Stimulated activated CD8-positive, alpha-beta memory T cell treated with anti-CD3 and anti-CD28 coated beads, Interleukin-4, amount 100 ng/mL, for 1 hour (primary cell): ENCODE measurements at places on chromosomes 2 and 18.

GRCh38 chr2:118525346-118525745, 322.1 kb downstream of the EN1 start:
- DNase-seq = no peak

DNA sequence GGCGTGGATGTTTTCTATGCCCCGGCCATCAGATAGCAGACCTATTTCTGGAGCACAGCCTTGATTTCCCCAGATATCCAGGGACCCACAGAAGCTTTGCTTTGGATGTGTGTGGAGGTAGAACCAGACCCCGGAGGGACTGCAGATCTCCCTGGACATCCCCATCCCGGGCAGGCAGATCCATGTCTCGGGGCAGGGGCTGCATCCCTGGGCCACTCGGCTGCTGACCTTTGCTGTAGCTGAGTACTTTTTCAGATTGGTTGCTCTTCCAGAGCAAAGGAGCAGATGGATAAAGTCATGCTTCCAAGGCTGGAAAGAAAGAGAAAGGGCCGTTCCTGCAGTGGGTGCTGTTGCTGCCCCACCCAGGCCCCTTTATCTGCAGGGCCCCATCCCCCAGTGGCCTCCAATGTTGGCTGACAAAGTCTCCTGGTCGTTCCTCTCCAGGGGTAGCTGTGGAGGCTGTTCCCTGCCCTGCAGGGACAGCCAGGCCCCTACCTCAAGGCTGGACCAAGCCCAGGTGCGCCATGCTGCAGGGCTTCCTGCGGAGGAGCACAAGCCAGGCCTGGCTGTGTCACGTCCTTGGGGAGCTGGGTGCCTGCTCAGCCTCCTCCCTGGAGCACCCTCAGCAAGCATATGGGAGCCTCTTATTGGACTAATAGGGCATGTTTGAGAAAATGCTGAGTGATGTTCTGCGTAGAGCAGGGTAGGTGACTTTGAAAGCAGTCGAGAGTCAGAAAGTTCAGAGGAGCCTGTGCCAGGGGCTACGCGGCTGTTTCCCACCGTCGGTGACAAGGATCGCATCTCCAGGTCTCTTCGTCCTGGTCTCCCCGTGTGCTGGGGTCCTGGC, 68.4 kb downstream of the TPO start:
- DNase-seq = no peak

DNA sequence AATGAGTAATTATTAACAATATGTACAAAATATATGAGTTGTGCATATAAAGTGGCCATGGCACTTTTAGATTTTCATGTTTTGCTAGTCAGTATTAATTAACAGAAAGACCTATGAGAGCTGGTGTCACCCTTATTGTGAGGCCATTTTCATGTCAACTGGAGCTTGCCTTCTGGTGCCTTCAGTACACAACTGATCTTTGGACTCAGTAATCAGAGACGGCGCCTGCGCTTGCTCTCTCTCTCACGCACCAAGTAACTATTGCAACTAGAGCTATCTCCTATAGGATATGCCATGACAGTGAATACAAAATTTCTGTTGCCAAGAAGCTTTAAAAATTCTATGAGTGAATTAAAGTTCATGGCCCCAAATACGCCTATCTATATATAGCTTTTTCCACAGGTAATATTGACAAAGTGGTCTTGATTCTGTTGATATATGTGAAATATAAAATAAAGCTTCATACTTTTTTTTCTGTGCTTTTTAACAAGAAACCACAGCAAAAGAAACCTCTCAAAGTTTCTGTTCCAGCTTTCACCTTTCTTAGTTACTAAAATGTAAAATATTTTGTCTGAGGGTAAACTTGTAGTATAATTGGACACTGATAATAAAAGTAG, 2.9 kb downstream of the SERTAD2 start:
- no peak for DNase-seq

DNA sequence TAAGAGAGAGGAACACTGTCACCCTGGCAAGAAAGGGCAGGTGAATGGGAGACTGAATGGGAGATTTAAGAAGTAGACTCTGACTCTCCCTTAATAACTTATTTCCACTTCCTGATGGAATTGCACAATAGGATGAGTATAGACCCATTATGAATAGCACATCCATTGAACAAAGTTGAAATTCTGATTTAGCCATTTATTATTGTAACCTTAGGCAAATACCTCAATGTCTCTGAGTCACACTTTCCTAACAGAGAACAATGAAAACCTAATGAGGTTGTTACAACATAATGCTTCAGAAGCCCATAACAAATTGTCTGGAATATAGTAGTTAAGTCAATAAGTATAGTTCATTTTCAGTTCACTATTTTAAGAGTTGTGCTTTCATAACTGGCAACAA, 78.9 kb downstream of the NRXN1 start:
- no peak for DNase-seq

DNA sequence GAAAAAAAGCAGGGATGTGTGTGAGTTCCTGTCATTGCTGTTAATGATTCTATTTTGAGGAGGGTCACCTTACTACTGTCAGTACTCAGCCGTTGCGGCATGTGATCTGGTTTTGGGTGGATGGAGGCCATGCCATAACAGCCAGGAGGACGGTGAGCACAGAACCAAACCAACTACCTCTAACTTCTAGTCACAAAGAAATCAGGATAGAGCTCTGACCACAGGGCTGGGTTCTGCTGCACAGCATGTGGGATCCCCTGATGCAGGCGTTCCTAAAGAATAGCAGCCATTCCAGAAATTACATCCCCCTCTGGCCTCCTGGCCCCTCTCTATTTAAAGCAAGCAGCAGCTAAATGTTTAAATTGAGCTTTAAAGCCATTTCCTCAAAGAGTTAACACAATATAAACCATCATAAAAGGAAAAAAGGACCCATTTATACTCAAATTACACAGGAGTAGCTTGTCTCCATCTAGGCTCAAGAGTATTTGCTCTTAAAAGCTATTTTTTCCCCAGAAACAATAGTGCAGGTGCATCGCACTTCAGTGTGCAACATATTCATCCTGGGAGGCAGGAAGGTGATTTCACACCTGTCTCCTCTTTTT, 786.4 kb downstream of the RNF144A start:
- no peak for DNase-seq

DNA sequence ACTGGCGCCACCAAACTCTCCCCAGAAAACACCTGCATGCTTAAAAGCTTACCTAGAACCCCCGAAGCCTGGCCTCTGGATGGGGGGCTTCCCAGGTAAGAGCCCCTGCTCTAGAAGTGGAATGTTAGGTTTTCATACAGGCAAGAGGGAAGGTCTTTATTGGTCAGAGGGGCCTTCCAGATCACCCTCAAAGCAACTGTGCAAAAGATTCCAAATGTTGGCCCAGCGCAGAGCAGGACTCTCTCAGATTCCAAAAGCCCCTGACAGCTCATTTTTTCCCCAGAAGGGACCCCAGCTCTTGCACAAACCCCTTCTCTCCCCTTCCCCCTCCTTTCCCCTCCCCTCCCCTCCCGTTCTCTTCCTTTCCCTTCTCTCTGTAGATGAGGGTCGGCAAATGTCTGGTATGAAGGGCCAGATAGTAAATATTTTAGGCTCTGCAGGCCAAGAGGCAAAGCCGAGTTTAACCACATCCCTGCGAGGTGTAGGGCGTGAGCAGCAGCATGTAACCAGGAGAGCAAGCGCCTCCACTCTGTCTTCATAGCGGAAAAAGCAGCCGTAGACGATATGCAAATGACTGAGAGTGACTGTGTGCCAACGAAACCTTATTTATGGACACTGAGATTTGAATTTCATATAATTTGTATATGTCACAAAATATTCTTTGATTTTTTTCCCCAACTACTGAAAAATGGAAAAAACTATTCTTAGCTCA, 116.9 kb downstream of the SMAD7 start:
- DNase-seq = no peak

DNA sequence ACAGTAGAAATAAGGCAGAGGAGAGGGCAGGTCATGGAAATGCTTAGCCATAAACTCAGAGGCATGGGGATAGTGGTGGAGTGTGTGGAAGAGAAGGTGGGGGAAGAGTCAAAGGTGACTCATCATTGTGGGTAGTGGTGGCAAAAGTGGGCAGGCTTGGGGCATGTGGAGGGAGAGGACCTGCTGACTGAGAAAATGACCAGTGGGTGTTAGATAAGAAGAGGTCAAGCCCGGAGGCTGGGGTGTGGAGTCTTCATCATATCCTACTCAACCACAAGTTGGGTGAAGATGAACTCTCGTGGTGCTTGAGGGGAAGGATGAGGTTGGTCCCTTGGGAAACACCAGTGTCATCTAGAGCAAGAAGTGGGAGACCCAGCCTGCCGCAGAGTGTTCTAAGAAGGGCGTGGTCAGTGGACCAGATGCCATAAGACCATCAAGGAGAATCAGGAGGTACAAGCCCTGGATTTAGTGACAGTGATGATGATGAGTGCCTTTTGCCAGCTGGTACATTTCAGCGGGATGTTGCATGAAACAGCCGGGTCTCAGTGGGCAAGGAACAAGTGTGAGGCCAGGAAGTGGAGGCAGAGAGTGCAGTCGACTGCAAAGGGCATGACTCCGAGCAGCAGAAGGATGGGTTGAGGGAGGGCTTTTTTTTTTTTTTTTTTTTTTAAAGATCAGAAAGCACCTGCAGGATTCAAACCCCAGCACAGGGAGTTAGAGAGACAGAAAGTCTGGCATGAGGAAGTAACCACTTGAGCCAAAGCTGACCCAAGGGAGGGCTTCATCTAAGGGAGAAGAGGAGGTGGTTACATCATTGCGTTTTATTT, 122.6 kb upstream of the SPRED2 start:
- no peak for DNase-seq

DNA sequence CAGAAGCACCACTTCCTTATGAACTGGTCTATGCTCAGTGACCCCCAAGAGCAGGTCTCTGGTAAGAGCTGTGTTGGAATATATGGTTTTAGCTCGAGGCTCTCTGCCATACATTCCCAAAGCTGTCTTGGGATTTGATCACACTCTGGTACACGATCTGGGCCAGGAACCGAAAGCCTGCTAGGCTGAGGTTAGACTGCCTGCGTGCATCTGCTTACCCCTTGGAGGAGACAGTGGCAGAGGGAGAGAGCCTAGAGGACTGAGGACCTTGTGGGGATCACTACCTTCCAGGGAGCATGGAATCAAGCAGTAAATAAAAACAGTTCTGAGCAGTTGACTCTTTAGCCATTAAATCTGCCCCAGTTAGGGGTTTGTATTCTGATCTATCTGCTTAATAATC, 63.7 kb downstream of the ZNF532 start:
- no peak for DNase-seq

DNA sequence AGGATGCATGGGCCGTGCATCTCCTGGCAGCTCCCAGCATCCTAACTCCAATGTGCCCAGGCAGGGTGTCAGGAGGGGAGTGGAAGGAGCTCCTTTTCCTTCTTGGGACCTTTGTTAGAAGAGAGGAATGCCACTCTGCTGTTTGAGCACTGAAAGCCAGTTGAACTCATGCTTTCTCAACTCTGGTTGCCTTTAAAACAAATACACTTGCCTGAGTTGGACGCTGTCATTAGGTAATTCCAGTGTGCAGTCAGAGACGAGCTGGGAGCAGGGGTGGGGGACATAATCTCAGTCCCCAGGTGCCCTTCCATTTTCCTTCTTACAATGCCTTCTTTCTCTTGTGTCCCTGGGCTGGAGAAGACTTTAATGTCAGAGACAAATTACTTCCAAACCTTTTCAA, 44.4 kb upstream of the IL1R2 start:
- no peak for DNase-seq

- no peak for DNase-seq
Observed at GRCh38 chr2:208300847-208301618, 35.0 kb downstream of the PIKFYVE start.

GRCh38 chr2:64627860-64628841, 25.6 kb downstream of the SERTAD2 start:
- no peak for DNase-seq

DNA sequence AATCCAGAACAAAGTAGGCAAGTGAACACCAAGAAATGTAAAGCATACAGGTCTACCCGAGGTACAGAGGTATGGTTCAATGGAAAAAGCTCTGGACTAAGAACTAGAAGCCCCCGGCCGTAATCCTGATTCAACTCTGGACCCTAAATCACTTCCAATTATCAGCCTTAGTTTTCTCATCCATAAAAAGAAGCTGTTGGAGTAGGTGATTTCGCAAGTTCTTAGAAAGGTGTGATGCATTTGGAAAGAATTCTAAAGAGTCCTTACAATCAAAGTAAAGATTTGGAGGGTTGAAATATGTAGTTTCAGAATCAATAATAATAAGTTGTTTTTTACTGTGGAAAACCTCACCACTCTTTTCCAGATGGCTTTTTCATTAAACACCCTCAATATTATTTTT, 622.1 kb upstream of the ID2 start:
- no peak for DNase-seq

DNA sequence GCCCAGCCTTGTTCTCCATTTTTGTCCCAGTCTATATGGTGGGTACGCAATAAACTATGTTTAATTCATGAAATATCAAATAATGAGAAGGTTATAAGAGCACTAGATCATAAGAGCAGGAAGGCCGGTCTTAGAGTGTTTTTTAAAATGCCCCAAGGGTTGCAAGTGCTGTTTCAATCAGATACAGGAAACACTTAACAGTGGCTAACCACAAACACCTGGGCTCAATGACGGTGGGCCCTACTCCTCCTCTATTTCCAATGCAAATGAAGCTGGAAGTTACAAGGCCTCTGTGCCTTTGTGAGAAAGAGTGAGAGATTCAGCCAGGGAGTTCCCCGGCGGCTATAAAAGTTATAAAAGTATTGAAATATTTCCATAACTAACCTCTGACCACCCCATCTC, 18.9 kb upstream of the WDR33 start:
- DNase-seq = peak; percentile 29

DNA sequence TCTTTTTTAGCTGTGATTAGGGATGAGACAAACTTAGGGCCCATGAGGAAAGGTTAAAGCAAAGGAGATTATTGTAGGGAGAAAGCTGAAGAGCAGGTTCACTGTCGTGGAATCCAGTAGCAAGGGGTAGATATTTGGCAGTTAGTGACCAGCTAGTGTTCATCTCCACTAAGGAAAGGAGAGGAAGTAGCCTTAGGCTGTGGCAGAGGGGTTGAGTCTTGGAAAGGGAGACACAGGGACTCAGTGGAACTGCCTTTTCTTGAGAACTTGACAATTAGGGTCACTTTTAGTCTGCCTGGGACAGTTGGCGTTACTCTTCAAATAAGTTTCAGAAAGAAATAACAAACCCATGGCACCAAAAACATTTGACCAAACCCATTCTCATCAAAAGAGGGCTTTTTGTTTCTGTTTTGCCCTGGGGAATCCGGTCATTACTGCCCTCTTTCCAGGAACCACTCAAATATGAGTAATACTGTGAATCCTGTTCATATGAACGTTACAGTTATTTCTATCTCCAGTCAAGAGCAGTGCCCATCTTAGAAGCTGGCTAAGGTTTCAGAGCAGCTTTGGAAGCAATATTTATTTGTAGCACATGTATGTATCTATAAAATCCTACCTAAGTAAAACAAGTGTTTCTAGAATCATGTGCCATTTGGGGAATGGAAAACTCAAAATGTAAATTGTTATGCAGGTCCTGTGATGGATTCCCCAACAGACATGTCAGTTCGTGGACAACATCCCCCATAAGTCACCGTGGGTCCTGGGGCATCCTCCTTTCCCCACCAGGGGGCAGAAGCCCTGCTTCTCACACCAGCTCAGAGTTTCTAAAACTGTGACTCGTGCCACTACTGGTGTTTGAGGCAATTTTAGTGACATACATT, 77.3 kb upstream of the PHLPP1 start:
- peak; percentile 24 for DNase-seq
